NCI-H146 (cell line): ENCODE measurements at places on chromosomes 3 and 15.

GRCh38 chr3:169965562-169966427 lies 812 bp upstream of the SEC62 start:
- DNase-seq: peak; percentile 85

DNA sequence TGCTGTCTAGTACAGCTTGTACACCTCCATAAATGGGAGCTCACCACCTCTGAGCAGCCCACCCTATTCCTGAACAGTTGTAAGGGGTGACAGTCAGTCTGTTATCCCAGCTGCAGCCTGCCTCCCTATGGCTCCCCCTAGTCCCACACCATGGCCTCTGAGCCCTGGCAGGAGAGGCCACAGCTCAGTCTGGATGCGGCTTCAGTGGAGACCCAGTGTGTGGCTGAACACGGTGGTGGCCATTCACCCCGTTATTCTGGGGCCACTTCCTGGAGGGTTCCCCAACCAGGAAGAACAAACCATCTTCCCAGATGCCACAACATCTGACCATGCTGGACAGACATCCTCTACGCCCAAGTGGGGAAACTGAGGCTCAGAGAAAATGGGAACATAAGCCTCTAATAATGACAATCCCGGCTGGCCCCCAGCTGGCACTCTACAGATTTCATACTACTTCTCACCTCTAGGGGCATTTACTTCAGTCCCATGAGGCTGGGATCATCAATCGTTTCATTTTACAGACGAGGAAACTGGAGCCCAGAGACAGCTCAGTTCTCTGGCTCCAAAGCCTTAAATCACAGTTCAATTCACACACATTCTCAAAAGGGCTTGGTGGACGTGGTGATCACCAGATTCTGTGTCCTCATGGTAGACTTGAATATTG lies 9.2 kb upstream of the GRIP2 start:
- DNase-seq: peak; percentile 3

DNA sequence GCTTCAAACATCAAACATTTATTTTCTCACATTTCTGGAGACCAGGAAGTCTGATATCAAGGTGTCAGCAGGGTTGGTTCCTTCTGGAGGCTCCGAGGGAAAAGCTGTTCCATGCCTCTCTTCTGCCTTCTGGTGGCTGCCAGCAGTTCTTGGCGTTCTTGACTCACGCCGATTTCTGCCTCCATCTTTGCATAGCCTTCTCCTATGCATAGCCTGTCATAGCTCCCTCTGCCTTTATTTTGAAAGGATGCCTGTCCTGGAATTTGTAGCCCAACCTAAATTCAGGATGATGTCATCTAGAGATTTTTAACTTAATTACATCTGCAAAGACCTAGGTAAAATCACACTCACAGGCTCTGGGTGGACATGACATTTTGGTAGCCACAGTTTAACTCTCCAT lies 70.4 kb downstream of the RGMA start:
- peak; percentile 14 for DNase-seq

GRCh38 chr3:177567833-177568232 lies 370.6 kb upstream of the TBL1XR1 start:
- no peak for DNase-seq

DNA sequence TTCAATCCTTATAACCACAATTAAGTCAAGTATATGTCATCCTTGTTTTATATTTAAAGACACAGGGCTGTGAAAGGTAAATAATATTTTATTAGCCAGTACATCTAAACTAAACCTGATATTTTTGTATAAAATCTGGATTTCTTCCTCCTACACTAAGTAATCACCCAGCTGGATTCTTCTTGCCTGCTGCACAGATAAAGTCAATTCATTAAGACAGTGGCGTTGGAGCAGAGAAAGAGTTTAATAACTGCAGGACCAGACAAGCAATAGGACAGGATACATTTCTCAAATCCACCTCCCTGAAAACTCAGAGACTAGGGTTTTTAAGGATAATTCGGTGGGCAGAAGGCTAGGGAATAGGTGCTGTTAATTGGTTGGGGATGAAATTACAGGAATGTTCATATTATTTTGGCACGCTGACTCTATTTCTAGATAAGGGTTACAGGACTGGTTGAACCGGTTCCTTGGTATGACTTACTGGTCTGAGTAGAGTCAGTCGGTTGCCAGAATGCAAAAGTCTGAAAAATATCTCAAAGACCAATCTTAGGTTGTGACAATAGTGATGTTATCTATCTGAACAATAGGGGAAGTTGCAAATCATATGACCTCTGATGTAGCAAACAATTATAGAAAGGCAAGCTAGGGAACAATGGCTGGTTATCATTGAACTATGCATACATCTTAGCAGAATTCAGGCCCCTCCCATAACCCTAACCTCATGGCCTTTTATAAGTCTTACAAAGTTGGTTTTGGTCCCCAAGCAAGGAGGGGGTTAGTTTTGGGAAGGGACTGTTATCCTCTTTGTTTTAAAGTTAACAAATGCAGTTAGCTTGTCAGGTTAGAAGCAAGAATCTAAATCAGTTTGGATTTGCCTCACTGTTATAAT lies 244.8 kb downstream of the ALCAM start:
- DNase-seq: no peak

- peak; percentile 56 for DNase-seq
Measured at GRCh38 chr3:36944641-36945270, at the start of gene TRANK1. TSS of gene TRANK1 (minus strand) at chr3:36945054. CDS start at chr3:36944809, 245 bp downstream.

DNA sequence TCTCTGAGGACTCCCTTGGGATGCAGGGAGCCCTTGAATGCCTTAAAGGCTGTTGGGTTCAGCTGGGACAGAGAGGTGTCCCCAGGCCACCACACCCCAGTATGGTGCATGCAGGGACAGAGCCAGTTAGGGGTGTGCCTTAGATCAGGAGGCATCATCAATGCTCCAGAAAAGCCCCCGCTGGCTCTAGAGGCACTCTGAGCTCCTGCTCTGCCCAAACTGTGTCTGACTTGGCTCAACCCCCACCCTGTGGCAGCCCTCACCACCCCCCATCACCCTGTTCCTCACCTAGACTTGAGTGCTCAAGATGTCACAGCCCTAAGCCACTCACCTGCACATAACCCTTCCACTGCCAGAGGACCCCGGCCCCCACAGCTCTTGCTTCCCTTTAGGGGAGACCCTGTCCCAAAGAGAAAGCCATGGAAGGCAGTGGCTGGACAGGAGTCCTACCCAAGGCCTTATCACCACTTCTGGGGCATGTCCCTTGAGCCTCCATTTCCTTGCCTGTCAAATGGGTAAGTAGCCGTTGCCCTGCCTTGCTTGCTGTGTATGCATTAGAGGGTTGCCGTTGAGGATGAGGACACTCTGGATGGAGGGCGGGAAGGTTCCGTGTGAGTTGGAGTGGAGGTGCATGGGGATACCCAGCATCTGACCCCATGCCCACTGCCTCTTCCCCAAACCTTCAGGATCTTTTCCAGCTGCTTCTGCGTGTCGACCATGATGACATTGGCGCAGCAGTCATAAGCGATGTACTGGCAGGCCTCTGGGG lies 41.4 kb downstream of the ACSBG1 start:
- DNase-seq: no peak

DNA sequence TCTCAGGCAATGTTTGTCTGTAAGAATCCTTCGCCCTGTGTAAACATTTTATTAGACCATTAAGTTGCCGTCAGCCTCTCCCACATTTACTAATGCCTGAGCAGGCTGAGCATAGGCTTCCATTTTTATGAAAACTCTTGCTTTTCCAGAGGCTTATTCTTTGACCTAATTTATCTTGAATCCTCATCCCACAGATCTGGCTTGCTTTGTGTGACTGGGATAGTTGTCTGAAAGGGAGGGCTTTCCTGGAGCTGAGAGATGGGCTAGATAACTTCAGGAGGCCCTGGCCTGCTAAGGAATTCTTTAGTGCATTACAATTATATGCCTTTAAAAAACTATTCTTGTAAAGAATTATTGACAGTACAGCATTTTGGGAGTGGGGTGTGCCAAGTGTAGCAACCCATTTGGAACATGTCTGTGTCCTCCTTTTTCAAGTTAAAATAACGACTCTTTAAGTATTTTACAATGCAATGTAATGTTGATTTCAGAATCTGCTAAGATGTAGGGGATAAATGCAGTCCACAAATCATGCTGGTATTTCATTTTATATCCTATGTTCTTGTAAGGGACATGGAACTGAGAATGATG lies 52.4 kb downstream of the EEFSEC start:
- no peak for DNase-seq

- no peak for DNase-seq
Measured at GRCh38 chr3:118960876-118961450, 73.7 kb downstream of the IGSF11 start.

DNA sequence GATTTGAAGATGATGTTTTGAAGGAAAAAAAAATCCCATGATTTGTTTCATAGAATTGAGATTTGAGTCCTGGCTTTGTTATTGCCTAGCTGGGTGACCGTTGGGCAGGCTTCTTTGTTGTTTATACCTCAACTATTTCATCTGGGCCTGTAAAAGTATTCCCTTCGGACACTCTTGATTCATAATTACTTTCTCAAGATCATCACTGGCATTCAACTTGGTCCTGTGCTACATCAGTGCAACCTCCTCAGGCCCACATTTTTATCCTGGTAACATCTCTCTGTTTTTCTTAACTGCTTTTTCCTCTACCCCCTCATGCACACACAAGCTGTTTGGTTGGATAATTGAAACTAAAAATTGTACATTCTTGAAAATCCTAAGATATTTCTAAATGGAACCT lies 67.5 kb upstream of the P3H2 start:
- DNase-seq: no peak

- DNase-seq: peak; percentile 11
Measured at GRCh38 chr15:27410996-27411605, 440.1 kb downstream of the GABRG3 start.

DNA sequence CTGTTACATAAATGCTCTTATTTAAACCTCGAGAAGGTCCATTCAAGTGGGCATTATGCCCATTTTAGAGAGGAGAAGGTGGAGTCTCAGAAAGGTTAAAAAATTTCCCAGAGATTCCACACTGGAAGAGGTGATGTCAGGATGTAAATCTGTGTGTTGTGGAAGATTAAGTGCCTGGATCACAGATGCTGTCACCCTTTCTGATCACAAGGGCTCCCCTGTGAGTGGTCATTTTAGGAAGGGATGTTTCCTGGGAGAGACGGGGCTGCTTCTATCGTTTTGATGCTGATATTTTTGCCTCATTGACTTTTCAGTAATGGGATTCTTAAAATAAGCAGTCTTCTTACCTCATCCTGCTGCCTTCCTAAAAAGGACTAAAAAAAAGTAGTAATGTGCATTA lies 132.5 kb downstream of the CLSTN2 start:
- DNase-seq: no peak

DNA sequence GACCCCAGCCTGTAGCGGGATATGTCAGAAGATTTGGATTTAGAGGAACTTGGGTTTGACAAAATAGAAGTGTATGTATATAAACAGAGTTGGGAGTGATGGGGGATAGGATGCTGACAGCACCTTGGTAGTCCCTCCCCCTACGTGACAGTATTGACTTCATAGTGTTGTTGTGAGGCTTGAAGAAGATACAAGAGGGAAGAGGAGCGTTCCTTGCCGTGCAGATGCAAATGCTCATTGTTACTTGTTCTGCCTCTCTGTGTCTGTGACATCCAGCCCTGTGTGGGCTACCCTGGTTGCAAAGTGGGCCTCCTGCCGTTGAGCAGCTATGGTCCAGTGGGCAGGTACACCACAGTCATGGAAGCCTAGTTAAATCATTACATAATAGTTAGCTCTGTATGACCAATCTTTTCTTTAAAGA lies 45.0 kb downstream of the SMAD3 start:
- no peak for DNase-seq

DNA sequence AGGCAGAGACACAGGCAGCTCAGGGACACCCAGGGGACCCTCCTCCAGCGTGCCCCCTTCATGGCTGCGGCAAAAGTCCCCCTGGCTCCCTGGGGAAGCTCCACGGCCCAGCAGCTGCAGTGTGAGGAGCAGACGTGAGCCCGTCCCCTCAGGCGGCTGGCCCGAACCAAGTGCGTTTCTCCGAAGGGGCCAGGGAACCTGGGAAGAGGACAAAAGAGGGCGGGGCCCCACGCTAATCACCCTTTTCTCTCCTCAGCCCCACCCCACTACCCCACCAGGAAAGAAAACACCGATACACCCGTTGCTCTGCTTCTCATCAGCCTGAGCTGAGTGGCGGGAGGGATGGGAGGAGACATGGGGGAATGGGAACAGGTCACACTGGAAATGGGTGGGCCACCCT lies at the start of gene MUC4:
MUC4 (minus strand) TSS at position 174 of the 400 bp plus-strand sequence; CDS start at position 62, 112 bp downstream.
- DNase-seq: peak; percentile 82
